NCI-H1105 (cell line): ENCODE measurements at places on chromosomes 4 and X.
A peak's percentile ranks its signal among the peaks of the same experiment; 100 is the strongest.

- DNase-seq: no peak
Observed at GRCh38 chr4:15303052-15303641, 124.7 kb upstream of the C1QTNF7 start.

GRCh38 chr4:174516794-174517193, 5.5 kb downstream of the HPGD start:
- no peak for DNase-seq

GRCh38 chrX:50871922-50872453, 38.5 kb upstream of the BMP15 start:
- DNase-seq: no peak

DNA sequence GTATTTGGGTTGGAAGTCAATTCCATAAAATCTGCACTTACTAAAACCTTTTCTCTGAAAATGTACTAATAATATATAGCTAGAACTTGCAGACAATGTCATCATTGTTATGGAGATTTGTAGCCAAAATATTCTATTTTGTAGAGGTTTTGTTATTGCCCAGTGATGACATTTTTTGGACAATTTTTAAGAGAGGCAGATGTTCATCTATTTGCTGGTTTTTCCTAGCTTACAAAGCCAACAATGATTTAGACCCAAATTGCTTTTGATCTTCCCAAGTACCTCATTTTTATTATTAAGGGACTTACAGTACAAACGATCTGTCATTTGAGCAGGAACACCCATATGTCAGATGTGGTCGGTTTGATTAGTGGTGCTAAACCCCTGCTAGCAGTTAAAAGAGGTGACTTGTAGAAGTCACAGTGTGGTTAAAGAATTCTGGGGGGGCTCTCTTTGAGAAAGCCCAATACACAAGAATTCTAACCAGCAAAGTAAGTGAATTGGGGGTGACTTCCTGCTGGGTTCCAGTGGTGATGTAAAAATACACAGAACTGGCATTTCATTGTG, 136.2 kb downstream of the KIT start:
- DNase-seq: no peak

DNA sequence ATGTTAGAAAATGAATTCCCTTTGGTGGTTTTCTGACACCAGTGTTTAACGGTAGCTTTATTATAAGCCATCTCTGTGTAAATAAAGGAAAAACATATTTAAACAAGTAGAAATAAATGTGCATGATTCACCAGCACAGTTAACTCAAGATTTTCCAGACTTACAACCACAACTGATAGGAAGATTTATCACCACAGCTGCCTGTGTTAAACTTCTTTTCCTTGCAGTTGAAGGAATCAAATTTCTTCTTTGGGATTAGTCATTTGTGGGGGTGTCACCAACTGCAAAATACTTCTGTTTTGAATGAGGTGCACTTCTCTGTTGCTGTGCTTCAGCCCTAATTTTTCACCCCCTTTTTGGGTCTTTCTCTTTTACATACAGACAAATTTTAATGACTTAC, 128.1 kb upstream of the STK26 start:
- no peak for DNase-seq

- peak; percentile 7 for DNase-seq
Observed at GRCh38 chrX:107659768-107660167, 31.5 kb downstream of the PRPS1 start.

GRCh38 chr4:5746250-5746649, 35.2 kb downstream of the EVC start:
- no peak for DNase-seq

DNA sequence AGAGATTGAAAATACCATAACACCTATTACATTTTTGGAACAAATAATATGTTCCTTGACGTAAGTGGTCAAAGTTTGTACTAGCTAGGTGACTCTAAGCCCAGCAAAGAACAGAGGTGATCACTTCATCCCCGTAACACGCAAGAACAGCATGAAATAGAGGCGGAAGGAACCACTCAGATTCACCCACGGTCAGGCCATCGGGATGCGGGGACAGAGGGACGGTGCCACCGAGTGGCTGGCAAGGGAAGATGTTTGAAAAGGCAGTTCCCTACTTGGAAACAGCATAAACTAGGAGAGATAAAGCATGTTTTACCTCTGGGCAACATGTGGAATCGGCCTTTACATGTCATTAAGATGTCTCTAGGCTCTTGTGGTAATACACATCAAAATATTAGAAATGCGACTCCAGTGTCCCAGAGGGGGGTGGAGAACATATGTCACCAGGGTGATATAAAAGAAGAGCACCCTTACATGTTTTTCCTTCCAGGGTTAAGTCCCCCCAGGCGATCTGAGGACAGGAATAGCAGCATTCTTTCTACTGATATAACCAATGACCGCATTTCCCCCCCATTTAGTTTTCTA, 84.0 kb downstream of the PHKA2 start:
- DNase-seq: no peak

DNA sequence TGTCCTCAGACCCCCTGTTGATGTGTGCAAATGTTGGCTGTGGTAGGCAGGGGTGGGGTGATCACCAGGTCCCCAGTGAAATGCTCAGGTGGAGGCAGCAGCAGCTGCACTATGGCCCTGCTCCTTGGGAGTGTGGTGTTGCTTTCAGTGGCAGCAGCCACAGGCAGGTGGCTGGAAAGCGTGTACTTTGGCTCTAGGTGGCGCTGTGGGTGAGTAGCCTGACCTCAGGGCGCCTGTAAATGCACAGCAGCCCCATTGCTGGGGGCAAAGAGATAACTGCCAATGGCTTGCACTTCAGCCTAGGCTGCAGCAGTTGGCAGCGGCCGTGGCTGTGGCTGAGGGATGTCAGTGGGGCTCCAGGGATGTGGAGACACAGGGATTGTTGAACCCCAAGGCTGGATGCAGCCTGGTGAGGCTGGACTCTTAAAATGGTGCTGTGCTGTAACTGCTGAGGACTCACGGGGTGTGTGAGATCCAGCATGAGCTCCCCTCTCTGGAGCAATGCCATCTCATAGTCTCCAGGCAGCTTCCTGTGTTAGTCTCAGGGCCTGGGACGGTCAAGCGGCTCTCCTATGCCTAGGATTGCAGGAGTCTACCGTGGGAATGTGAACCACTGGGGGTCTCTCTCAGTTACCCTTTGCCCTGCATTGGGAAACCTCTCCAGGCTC, 421.7 kb upstream of the HTR2C start:
- DNase-seq: no peak

- DNase-seq: no peak
Observed at GRCh38 chr4:24279911-24280375, 304.4 kb downstream of the DHX15 start.

DNA sequence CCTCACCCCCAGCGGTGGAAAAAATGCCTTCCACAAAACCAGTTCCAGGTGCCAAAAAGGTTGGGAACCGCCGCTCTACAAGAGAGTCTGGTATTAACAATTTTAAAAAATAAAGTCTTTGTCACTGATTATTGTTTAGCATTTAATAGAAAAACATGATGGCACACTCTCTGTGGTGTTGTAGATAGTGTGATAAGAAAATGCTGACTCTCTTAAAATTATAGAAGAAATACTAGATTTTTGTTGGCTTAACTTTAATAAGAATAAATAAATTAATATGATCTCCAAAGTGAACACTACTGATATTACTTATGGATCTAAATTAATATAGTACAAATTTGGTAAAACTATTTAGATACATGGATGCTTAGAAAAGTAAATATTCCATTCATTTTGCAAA, 943.5 kb downstream of the CCSER1 start:
- no peak for DNase-seq

GRCh38 chrX:11196476-11196875, 85.3 kb downstream of the HCCS start:
- DNase-seq: no peak

GRCh38 chr4:94813221-94813620, 55.5 kb downstream of the BMPR1B start:
- no peak for DNase-seq

DNA sequence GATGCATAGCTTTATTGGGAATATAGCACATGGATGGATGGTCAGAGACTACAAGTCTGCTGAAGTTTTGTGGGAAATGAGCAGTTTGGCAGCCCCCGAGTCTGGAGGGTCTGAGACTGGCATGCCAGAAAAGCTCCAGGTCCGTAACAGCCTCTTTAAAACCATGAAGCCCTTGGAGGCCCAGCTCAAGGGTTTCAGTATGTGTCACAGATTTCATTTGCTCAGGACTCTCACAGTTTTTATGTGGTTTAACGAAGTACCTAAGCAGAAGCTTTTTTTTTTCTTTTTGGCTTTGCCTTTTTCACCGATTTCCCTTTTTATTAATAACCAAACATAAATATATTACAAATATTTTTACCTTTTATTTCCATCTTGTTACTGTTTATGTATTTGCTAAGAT, 30.6 kb upstream of the TMEM184C start:
- DNase-seq: no peak
